Fibroblast of skin of right quadriceps (primary cell): ENCODE measurements at places on chromosomes 5 and 9.

DNA sequence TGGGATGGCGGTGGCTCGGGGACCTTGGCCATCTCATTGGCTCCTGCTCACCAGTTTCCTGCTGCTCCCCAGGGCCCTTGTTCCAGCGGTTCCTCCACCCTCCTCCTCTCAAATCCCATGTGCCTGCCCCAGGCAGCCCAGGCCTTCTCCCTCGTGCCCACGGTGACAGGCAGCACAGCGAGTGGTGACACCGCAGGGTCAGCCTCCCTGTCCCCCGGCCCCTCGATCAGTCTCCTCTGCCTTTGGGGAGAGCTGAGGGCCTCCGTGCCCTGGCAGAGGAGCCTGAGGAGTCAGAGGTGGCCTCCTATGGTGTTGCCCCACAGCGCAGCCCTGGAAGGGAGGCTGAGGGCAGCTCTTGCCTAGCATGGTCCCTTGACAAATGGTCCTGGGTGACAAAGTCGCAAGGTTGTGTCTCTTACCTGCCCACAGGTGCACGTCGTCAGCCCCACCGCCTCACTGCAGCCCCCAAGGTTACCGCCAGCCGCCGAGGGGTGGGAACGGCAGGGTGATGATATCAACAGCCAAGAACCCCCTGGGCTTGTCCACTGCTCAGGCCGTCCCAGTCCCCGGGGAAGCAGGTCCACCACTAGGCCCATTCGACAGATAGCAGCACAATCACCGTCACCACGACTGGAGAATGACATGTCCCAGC, 49.8 kb downstream of the NEK6 start:
- DNase-seq, result no peak

GRCh38 chr5:35771300-35771699, 85.4 kb upstream of the IL7R start:
- peak; percentile 89 for DNase-seq

GRCh38 chr5:134537297-134537696, 11.8 kb downstream of the JADE2 start:
- no peak for DNase-seq

GRCh38 chr5:19314840-19315239, 673.2 kb downstream of the CDH18 start:
- peak; percentile 2 for DNase-seq

DNA sequence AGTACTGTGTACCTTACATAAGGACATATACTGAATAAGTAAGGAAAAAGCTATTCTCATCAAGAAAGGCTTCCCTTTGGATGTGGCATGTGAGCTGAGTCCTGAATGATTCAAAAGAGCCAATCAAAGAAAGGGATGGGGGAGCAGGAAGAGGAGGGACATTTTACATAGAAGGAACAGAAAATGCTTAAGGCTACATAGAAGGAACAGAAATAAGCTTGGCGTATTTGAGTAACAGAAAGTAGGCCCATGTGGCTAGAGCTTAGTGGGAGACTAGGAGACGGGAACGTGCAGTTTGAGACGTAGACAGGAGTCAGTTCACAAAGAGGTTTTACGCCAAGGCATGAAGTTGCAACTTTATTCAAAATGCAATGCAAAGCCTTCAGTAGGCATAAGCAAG, 126.3 kb downstream of the CEMIP2 start:
- DNase-seq, result no peak

DNA sequence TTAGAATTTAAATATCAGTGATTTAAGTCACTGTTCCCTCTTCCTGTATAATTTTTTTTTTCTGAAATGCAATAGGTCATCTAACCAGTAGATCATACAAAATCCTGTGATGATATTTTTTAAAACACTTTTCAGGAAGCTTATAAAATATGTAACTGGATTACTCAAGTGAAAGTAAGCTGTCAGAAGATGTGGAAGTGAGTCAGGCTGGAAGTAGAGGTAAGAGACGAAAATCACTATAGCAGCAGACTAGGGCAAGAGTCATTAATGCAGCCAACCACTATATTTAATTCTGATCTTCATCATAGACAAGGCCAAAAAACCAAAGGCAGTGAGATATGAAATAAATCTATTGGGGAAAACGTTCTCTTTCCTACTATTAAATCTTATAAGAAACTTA, 65.7 kb upstream of the C6 start:
- DNase-seq, result no peak

- DNase-seq, result peak; percentile 74
Measured at GRCh38 chr5:122156724-122157325, 27.5 kb downstream of the ZNF474 start.

DNA sequence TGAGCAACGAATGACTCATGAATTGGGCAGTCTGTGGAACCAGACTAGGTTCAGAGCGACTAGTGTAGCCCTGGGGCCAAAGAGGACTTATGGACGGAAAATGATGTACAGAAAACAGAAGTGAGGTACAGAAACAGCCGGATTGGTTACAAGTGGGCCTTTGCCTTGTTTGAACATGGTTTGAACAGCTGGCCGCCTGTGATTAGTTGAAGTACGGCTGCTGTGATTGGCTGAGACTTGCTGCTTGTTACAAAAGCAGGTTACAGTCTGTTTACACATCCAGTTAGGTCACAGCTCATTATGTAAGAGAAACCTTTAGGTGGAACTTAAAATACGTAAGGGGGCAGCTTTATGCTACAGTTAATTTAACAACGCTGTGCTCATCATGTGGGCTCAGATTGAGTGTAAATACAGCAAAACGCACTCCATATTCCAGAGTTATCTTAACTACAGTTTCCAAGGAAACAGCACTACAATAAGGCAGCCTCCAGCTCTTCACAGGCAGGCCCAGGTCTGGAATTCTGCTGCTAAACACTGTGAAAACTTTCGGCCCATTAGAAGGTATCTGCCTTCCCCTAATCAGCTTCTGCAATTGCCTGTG, 6.5 kb downstream of the AMACR start:
- DNase-seq, result no peak

DNA sequence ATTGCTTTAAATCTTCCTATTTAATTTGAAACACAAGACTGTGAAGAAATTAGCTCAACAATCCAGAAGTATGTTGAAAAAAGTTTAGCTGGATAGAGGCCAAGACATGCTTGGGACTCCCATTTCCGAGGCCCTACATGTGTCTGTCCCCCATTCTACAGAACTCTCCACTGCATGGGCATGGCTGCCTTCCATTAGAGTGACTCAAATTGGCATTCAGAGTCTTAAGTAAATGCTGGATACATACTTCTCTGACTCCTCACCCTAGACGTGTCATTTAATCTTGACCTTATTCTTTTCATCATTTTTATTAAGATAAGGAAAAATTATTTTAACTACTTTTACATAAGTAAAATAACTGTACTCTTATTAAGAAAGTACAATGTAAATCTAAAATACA, 530.4 kb upstream of the CDH9 start:
- peak; percentile 7 for DNase-seq
